ENCODE measurements at places on chromosomes 1 and 21. TPM values are rescaled to one million over a fixed set of nuclear protein-coding genes. Genes with fewer than 3 reads are reported as not detected.

The RCSD1 gene
- total RNA-seq = 23.0 TPM

The SWT1 gene
- total RNA-seq = 3.1 TPM

The CACNA1E gene
- total RNA-seq = 1.0 TPM

The IARS2 gene
- 17.8 TPM for total RNA-seq

The WNT4 gene
- 2.2 TPM for total RNA-seq

The ASAP3 gene
- 47.2 TPM for total RNA-seq

The CFAP107 gene
- 6.2 TPM for total RNA-seq

The PAX7 gene
- not detected for total RNA-seq

DNA sequence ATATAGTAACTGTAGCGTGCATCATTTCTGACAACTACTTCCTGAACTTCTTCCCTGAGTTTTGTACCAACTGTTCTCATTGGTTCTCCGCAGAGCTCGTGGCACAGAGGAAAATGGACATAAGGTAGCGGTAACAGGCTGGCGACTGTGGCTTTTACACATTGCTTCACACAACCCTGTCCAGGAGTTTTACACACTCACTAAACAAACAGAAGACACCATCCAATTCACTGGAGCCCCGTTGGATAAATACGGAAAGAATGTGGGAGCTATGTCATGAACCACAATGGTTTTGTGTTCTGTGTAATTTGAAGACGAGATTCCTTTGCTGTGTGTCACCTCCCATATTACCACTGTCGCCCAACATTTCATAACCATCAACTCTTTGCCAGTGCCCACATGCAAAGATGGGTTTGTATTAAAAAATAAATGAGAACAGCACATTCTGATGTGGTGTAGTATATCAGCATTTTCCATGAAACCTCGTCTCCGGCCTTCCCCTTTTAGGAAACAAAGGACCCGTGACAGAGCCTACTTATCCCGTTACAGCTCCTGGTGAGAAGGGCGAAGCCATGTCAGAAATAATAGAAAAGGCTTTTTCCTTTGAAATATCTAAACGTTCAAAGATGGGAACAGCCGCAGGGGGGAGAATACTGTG is 47.4 kb upstream of the ENAH start:
- no peak for DNase-seq

DNA sequence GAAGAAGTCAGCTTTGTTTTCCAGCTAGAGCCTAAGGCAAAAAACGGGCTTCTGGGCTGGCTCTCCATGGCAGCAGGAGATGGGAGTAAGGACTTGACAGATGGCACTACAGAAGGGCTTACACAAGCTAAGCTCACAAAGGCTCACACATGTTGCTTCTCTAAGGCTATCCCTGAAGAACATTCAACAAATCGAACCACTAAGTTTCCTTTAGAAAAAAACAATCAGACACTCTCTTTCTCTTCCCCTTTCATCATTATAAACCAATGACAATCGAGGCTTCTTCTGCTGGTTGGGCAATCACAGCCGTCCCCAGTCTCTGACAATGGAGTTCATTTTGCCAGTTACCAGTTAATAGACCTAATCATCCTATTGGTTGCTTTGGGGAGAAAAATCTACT is 40.5 kb downstream of the TRIT1 start:
- no peak for DNase-seq

DNA sequence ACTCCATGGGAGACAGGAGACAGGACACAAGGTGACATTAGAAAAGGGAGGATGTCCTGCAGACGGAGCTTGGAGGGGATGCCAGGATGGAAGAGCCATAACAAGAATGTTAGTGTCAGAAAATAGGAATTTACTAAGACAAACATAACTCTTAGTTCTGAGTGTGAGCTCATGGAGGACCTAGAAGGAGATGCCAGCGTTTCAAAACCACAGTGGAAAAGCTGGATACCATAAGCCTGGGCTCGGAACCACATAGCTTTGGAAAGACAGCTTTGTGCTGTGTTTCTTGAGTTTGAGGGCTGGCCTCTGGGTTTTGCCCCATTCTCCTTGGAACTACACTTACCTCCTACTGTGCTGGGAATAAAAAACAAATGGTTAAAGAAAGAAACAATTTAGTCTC is 128.4 kb downstream of the S1PR1 start:
- no peak for DNase-seq

DNA sequence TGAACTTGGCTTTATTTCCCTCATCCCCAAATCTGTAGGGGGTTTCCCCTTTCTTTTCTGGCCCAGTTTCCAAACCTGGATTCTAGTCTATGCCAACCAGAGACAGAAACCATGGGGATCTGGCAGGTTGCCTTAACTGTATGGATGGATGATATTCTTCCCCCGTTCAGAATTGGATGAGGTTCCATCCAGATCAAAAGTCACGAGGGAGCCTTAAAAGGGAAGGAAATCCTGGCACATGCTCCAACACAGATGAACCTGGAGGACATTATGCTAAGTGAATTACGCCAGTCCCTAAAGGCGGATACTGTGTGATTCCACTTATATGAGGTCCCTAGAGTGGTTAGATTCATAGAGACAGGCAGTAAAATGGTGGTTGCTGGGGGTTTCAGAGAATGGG is 124.4 kb downstream of the HUNK start:
- DNase-seq = no peak

GRCh38 chr1:227895828-227896685 is 51.7 kb downstream of the WNT9A start:
- peak; percentile 19 for DNase-seq

DNA sequence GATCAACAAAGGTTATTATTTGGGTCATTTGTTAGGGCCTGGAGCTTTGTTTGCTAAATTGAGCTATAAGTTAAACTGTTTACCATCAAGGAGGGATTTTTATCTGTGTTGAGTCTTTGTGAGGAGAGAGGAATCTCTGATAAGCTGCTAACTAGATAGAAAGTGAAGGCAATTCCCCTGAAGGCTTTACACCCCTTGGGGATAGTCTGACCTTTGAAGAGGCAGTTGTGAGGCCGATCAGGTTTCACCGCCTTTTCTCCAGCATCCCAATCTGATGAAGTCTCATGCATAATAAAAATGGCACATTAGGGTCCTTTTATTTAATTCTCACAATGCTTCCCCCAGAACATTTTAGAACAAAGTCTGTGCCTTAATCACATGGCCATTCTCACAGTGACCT is 21.8 kb downstream of the C1orf21 start:
- no peak for DNase-seq

- DNase-seq = no peak
Observed at GRCh38 chr1:79945391-79945790, 938.9 kb upstream of the ADGRL4 start.

DNA sequence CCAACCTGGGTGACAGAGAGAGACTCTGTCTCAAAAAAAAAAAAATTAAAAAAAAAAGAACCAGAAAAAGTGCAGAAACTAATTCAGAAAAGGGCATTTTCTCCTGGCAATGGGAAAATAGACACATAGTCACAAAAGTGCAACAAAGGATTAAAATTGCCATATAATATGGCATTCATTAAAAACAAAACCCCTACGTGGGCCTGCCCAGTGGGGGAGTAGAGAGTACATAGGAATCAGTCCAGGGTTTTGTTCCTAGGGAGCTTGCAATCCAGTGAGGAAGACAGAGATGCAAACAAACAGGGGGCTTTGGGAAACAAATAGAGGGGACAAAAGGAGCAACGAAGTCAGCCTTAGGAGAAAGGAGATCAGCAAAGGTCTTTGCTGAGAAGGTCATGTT is 4.5 kb upstream of the TRABD2B start:
- DNase-seq = no peak

GRCh38 chr1:246695136-246695535 is 29.1 kb upstream of the SCCPDH start:
- DNase-seq = no peak

- no peak for DNase-seq
Observed at GRCh38 chr1:28950006-28950405, 35.6 kb downstream of the EPB41 start.

GRCh38 chr1:152347116-152347728 is 12.6 kb downstream of the FLG2 start:
- DNase-seq = peak; percentile 28

- DNase-seq = no peak
Observed at GRCh38 chr1:187956975-187957374, 1128.2 kb downstream of the PLA2G4A start.

DNA sequence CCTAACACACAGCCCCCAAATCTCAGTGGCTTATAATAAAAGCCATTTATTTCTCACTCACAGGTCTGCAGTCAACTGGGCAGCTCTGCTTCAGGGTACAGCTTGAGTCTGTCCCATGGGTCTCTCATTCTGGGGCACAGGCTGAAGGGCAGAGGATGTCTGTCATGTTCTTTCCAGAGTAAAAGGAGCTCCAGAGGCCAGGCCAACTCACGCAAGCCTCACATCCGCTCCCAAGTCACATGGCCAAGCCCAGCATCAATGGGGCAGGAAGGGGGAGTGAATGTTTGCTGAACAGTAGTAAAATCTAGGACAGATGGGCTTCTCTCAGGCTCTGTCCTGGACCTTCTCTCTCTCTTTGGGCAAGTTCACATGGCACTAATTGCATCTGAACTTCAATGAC is 7.1 kb upstream of the SSBP3 start:
- DNase-seq = no peak

- DNase-seq = no peak
Observed at GRCh38 chr1:221141096-221141495, 261.9 kb downstream of the HLX start.

DNA sequence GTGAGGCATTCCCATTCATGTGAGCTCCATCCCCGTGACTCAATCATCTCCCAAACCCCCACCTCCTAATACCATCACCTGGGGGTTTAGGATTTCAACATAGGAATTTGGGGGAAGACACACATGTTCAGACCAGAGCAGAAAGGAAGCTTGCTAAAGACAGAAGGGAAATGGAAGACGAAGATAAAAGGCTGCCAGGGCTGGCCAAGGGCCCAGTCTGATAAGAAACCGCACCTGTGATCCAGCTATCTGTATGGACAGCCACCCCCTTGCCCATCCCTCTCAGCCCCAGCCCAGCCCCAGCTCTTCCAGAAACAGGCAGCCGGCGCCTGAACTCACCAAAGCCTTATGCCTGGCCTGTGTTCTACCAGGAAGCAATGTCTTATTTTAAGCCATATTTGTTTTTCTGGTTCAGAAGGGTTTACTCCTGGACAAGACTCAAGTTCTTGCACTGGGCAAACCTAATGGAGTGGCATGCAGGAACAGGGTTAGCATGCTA is 198.4 kb upstream of the VAMP3 start:
- DNase-seq = peak; percentile 47

GRCh38 chr1:203197625-203198024 is 11.1 kb upstream of the CHI3L1 start:
- no peak for DNase-seq

- DNase-seq = no peak
Observed at GRCh38 chr1:230458509-230458908, 32.4 kb upstream of the PGBD5 start.

DNA sequence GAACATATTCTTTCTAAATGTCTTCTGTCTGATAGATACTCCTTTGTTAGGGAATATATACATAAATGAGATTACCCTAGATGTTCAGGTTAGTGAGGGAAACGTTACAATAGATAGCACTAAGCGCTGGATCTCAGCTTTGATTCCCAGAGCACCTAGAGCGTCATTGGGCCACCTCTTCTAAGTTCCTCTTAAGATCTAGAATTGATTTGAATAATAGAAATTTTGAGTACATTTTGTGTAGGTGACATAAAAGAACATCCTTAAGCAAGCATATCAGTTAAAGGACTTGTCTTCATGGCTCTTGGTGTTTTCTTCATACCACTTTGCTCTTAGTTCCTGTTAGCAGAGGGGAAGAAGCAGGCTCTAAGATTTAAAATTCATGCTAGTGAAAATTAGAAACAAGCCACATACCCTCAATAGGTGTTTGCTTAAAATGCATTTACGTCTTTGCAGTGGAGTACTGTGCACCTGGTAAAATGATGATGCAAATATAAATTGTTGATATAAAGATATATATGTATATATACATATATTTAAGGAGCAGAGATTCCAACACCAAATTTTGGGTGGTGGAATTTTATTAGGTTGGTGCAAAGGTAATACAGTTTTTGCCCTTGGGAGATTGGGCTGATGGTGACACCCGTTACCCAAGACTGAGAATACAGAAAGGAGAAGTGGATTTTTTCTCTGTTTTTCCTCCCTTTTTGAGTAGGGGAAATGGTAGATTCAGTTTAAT is 47.1 kb downstream of the DYRK1A start:
- no peak for DNase-seq

DNA sequence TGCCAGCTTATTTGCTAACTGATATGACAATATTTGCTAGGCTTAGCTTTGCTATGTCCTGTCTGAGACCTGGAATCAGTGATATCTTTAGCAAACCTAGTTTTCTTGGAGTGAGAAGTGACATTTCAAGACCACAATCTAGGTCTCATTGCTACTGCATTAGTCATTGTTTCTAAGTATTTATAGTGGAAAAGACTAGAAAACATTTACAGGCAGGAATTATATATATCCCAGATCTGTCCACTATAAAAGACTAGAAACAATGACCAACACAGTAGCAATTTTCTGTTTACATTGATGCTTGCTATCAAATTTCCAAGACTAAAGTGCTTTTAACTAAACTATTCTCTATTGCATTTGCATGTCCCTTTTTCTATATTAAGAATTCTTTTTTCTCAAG is 5.0 kb upstream of the RGS18 start:
- no peak for DNase-seq

DNA sequence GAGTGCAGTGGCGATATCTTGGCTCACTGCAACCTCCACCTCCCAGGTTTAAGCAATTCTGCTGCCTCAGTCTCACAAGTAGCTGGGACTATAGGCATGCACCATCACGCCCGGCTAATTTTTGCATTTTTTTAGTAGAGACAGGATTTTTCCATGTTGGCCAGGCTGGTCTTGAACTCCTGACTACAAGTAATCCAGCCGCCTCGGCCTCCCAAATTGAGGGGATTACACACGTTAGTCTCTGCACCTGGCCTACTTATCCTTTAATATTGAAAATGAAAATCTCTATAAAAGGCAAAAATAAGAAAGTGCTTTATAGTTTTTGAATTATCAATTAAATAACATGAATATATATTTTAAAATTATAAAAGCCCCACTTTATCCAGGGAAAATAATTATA is 190.6 kb downstream of the DPYD start:
- no peak for DNase-seq

DNA sequence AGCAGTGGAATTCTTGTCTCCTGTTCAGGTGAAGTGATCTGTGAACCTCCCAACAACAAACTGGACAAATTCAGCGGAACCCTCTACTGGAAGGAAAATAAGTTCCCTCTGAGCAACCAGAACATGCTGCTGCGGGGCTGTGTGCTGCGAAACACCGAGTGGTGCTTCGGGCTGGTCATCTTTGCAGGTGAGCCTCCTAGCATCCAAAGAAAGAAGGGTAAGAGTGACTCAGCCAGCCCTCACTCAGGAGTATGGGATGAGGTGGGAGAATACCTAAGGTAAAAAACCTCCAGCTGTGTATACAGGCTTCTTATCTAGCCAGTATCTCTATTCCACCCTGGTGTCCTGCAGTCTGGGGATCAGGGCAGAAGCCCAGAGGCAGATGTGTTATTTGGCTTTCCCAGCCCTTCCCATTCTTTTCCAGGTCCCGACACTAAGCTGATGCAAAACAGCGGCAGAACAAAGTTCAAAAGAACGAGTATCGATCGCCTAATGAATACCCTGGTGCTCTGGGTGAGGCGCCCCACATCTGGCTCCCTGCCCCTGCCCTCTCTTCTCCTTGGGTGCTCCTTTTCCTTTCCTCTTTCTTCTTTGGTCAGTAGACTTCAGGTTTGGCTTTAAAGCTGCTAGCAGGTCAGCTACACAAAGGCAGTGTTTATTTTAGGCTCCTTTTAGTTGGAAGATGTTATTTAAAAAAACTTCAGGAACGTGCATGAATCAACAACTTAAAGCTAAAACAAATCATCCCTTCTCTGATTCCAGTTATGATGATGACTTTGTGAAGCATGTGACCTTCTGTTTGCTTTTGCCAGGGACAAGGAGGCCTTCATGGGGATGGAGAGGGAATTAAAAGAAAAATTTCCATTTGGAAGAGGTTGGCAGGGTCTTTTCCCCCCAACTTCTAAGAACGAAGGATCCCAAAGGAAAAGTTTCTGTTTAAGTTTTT is 9.0 kb downstream of the ATP8B2 start:
- no peak for DNase-seq
